MCF 10A (cell line): ENCODE measurements at places on chromosomes 2 and 18.

GRCh38 chr2:241986836-241987641, 117.5 kb downstream of the RTP5 start:
- DNase-seq, result no peak

- peak; percentile 13 for DNase-seq
Measured at GRCh38 chr18:45081566-45082181, 401.0 kb downstream of the SETBP1 start.

DNA sequence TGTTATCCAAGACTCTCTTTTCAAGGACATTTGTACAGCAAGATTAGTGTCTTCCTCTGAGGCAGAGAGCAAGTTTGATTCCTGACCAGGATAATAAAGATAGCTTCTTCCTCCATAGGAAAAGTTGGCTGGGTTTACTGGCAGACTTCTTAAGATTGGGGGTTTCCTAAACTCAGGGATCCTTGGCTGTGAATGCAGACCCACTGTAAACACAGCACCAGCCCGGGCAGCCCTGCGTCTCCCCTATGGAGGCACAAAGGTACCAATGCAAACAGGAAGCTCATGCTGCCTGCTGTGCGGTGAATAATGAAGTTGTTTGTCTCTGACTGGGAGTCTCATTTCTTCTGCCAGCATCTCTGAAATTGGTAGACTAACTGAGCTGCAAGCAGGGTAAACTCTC, 96.2 kb upstream of the ARHGAP28 start:
- no peak for DNase-seq

DNA sequence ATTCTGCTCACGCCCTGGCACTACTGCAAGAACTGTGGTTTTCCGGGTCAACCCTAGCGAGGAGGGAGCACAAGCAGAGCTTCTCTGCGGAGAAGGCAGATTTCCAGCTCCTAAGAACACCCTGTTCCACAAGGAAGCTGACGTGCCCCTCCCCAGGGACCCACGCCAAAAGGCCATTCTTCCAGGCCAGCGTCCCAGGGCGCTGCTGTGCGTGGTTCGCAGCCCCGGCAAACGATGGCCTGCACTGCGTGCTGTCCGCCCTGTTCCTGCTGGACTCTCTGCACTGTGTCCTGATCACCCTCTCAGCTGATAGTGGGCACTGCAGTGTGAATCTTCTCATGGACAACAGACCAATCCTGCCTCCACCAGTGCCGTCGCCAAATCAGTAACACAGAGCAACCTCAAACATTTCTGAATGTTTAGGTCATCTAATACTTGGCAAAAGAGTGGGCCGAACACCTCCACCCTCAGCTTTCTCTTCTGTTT, 49.1 kb downstream of the ADI1 start:
- peak; percentile 82 for DNase-seq
